ENCODE measurements at places on chromosomes 16 and 17.

GRCh38 chr16:49725651-49726050 lies 130.3 kb downstream of the ZNF423 start:
- DNase-seq = no peak

GRCh38 chr16:67027046-67027445 lies 1.9 kb upstream of the CBFB start:
- no peak for DNase-seq

GRCh38 chr16:86085161-86085611 lies 186.2 kb downstream of the IRF8 start:
- no peak for DNase-seq

DNA sequence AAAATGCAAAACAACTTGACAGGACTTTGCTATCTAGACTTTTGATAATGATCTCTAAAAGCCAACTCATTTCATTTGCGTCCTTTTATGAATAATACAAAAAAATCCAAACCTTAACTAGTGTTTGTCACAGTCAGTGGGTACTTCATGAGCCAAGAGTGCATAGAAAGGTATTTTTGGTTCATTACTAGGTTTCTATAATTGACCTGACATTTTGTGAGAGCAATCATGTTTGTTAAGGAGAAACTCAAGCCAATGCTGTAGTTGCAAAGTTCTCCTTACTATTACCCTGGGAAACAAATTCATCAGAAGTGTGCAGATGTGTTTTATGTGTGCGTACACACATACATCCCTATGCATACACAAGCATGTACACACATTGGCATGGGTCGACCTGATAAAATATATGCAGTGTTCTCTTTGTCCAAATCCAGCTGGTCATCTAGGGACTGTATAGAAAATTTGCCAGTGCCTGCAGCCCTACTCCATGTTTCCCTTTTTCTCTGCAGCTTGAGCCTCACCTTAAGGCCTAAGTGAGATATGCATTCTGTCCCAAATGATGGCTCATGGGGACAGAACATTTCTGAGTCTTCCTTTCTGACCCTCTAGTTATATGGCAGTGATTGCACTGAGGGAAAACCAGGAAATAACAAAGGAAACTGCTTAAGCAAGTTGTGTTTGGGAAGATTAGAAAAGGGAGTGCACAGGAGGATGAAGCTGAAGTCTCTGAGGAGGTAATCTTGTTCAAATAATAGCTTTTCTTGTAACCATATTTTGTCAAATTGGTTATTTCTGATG lies 128.1 kb downstream of the CDH13 start:
- DNase-seq = no peak

DNA sequence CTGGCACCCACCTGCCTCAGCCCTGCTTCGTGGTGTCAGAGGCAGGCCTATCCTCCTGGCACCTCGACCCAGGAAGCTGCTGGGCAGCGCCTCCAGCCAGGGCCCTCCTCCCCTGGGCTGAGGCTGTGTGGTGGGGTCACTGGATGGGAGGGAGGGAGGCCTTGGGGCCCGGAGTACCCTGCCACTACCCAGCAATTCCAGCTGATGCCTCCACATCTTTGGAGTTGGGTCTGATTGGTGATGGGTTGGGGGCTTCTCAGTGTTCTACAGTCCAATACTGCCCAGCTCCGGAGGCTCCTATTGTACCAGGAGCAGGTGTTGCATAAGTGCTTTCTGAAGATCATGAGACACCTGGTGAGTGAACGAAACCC lies 48.0 kb downstream of the USP22 start:
- no peak for DNase-seq

Measured in H9 (cell line).